ENCODE measurements at places on chromosomes 12 and 14. TPM values are rescaled to one million over a fixed set of nuclear protein-coding genes. Genes with fewer than 3 reads are reported as not detected.

The RAB3IP gene
- 24.0 TPM for total RNA-seq

The GXYLT1 gene
- 17.8 TPM for total RNA-seq

DNA sequence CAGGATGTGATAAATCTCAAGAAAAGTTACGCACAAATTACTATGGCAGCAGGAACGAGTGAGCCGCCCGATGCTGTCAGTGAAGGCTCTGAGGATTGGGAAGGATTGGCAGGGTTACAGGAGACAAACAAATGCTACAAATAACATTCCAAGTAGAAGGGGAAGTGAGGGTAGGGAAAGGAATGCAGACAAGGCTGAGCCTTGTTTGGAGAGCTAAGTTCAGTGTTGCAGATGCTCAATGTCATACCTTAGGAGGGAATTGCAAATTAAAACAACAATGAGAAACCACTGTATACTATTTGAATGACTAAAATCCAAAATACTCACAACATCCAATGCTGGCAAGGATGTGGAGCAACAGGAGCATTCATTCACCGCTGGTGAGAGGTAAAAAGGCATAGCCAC, 1.3 kb downstream of the CLEC9A start:
- no peak for DNase-seq

DNA sequence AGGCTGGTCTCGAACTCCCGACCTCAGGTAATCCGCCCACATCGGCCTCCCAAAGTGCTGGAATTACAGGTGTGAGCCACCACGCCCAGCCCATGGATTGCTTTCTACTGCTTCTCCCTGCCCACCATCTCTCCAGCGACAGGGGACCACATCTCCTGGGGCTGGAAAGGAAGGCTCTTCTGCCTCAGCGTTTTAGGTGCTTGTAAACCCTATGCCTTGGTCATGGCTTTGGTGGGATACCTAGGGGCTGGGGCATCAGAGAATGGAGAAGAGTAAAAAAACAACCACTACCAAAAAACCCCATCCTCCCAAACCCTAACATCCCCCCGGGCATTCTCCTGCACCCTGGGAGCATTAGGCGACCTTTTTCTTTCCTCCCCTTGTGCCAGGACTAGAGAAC, 1.1 kb upstream of the TMEM121 start:
- no peak for DNase-seq

- no peak for DNase-seq
Observed at GRCh38 chr12:57861967-57862366, 15.4 kb upstream of the CTDSP2 start.

All from neural crest cell (in vitro differentiated cells).